ENCODE measurements at places on chromosomes 16 and 17.

DNA sequence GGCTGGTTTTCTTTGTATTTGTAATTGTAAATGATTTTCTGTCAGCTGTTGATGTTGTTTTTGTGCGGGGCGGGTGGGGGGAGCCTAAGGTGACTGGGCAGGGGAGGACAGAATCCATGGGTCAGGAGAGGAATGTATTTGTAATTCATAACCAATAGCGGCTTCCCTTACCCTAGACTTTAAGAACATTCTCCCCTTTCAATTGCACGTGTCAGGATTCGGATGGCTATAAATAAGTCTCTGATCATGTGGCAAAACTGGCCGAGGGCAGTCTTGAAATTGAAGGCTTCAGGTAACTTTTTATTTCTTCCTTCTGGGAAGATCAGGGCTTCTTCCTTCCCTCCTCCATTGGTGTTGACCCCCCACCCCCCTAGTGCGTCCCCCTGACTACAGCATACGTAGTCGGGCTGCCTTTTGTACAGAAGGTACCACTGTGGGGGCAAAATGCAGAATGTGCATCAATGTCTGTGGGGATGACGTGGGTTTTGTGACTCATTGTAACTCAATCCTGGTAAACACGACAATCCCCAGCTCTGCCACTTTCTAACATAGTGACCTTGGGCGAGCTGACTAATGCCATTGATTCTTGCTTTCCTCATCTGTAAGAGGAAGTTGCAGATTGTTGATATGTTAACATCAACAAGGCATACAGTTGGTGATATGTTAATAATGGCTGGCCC is 16.2 kb downstream of the MARCHF10 start:
- ATAC-seq: peak; percentile 37

GRCh38 chr17:7176841-7177190 is 2.4 kb downstream of the ASGR1 start:
- ATAC-seq: peak; percentile 45

- ATAC-seq: no peak
These were observed 489.0 kb downstream of the KCNJ2 start for GRCh38 chr17:70658317-70658716.

GRCh38 chr17:43805117-43805516 is 24.9 kb downstream of the CFAP97D1 start:
- ATAC-seq: no peak

GRCh38 chr17:61720016-61720795 is 129.2 kb upstream of the NACA2 start:
- no peak for ATAC-seq

- ATAC-seq: no peak
These were observed 117.7 kb upstream of the CIBAR2 start for GRCh38 chr16:85229869-85230462.

- ATAC-seq: no peak
These were observed 31.4 kb upstream of the EIF1 start for GRCh38 chr17:41657176-41657754.

- ATAC-seq: no peak
These were observed 36.6 kb downstream of the CCDC42 start for GRCh38 chr17:8708025-8708461.

GRCh38 chr16:8935989-8936388 is 27.7 kb downstream of the USP7 start:
- peak; percentile 58 for ATAC-seq

DNA sequence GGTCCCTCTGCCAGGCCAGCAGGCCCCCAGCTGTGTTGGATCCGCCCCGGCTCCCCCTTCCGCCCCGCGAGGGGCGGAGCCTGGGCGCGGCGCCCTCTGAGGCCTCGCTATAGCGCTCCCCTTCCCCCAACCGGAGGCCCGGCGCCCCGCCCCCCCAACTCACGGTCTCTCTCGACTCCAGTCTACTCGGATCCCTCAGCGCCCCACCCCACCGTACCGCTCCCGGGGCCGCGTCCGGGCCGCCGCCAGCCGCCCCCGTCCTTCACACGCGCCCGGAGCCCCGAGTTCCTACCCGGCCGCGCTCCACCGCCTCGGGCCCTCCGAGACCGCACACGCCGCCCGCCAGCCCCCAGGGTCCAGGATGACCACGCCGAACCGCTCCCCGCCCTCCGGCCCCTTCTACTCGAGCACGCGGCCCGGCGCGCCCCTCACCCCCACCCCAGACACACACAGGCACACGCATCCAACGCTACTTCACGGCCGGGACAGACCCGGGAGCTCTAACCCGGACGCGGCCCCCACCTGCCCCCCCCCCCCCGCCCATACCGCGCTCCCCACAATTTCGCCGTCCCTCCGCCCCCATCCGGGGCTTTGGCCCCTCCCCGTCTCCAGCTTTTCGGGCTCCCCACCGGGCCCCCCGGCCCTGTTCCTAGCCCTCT is 1.4 kb downstream of the PHF23 start:
- peak; percentile 3 for ATAC-seq

- no peak for ATAC-seq
These were observed 120.0 kb upstream of the GOT2 start for GRCh38 chr16:58853854-58854791.

GRCh38 chr17:45755050-45755449 is 29.1 kb upstream of the CRHR1 start:
- ATAC-seq: no peak

- peak; percentile 95 for ATAC-seq
These were observed 129.4 kb downstream of the TANGO6 start for GRCh38 chr16:68972720-68973119.

GRCh38 chr17:44353672-44354331 is 8.7 kb downstream of the GRN start:
- no peak for ATAC-seq

GRCh38 chr16:24146518-24146917 is 109.6 kb upstream of the CACNG3 start:
- ATAC-seq: no peak

DNA sequence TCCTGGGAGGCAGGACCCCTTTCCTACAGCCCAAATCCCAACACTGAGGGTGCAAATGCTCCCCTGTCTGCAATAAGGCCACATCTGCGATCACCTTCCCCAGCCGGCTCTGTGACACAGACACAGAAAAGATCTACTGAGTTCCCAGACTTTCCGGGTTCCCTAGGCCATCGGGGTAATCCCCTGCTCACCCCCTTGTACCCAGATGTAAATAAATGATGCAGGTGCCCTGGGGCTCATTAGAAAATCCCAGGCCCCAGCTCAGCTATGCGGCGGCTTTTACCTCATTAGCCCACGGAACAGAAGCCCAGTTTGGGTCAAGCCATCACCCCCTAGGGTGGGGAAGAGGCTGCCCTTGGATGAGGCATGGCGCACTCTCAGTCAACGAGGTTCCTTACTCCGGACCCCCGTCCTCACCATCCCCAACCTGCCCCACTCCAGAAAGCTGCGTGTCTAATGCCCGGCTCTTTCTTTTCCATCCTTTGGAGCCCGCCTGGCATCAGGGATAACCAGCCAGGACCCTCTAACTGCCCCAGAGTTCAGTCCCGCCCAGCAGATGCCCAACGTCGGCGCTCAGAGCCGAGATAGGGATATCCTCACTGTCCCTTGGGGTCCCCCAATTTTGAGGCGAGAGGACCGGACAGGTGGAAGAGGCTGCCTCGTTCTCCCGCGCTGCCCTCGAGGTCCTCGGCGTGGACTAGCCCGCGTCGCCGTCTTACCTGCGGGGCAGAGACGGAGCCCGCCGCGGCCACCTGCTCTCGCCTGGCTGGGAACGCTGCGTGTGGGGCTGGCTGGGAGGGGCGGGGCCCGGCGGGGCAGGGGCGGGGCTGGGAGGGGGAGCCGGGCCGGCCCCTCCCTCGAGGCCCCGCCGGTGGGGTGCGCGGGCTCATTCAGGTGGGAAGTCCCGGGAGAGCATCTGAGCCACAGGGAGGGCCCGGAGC is at the start of gene ZNF385C:
Gene ZNF385C, minus strand, starts transcription at position 783 of the 941 bp plus-strand sequence. CDS start 35,417 bp downstream, outside the sequence.
- no peak for ATAC-seq

DNA sequence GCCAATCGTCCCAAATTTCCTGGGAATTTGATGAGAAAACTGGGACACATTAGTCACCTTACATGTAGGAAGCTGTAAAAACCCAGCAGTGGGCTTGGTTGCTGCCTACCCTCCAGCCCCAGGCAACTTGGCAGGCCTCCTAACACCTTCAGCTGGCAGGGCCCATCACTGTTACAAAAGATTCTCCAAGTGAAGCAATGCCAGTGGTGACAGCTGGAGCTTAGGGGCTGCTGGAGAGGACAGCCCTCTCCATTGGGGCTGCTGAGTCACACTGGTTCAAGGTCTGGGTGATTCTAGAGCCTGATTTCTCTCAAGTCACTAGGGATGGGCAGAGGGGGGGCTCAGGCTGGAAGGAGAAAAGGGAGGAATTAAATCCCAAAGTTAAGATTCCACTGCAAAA is 180.6 kb downstream of the COPRS start:
- ATAC-seq: no peak

GRCh38 chr16:81739503-81739902 is 39.6 kb upstream of the PLCG2 start:
- no peak for ATAC-seq

- no peak for ATAC-seq
These were observed 27.1 kb upstream of the CHMP6 start for GRCh38 chr17:80964544-80964856.
